ENCODE measurements at places on chromosomes 12 and 14. TPM values are rescaled to one million over a fixed set of nuclear protein-coding genes. Genes with fewer than 3 reads are reported as not detected.
A peak's percentile ranks its signal among the peaks of the same experiment; 100 is the strongest.

Gene CLEC4A
- 7.5 TPM for total RNA-seq

DNA sequence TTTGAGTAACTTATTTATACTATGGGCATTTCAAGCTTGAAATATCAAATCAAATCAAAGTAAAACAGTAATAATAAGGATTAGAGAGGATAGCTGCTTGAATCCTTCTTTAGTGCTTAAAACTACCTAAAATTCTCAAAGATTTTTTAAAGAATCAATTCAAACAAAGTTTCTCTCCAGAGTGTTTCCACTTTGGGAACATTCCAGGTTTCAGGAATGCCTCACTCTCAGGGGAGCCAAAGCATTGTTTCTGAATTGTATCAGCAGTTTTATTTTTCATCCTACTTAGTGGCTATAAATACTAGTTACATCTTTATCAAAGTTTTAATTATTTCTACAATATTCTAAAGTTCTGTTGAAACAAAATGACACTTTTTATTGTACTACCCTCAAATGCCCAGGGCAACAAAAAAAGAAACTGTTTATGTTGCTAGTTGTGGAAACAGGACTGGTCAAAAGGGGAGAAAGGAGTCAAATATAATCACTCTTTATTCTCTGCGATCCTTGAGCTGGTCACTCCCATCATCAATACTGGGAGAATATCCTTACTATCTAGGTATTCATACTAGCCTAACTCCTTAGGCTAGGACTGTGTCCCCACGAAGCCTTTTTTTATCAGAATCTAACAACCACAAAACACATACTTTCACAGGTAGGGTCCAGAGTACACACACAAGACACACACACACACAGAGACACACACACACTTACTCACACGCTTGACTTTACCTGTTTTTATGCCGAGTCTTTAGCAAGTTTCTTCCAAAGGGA lies 598 bp downstream of the RASSF9 start:
- H3K4me3 ChIP-seq: peak overlapping the region; percentile 66
- no peaks in the 10 kb centered on the region for H3K4me1 ChIP-seq
- peak overlapping the region; percentile 58 for H3K27ac ChIP-seq

GRCh38 chr12:1791104-1791841 lies 29.1 kb upstream of the LRTM2 start:
- H3K4me1 ChIP-seq: peaks cover 16% of the 10 kb centered on the region
- DNase-seq: peak; percentile 69
- H3K27me3 ChIP-seq: no peaks in the 10 kb centered on the region
- no peak overlapping the region for H3K4me3 ChIP-seq

GRCh38 chr12:22919883-22920282 lies 294.9 kb downstream of the ETNK1 start:
- H3K4me1 ChIP-seq: no peaks in the 10 kb centered on the region
- no peak for DNase-seq
- H3K4me3 ChIP-seq: no peak overlapping the region
- no peaks in the 10 kb centered on the region for H3K36me3 ChIP-seq
- no peak overlapping the region for H3K27ac ChIP-seq
- no peaks in the 10 kb centered on the region for H3K27me3 ChIP-seq

- no peak overlapping the region for H3K27ac ChIP-seq
- no peaks in the 10 kb centered on the region for H3K36me3 ChIP-seq
- H3K4me3 ChIP-seq: no peak overlapping the region
- no peak for DNase-seq
- no peaks in the 10 kb centered on the region for H3K4me1 ChIP-seq
- no peaks in the 10 kb centered on the region for H3K27me3 ChIP-seq
These were observed 71.4 kb upstream of the PRMT8 start for GRCh38 chr12:3419558-3419957.

- H3K4me1 ChIP-seq: peaks cover 16% of the 10 kb centered on the region
- H3K27ac ChIP-seq: no peak overlapping the region
- no peaks in the 10 kb centered on the region for H3K36me3 ChIP-seq
These were observed 7.8 kb upstream of the CALM1 start for GRCh38 chr14:90388982-90389381.

DNA sequence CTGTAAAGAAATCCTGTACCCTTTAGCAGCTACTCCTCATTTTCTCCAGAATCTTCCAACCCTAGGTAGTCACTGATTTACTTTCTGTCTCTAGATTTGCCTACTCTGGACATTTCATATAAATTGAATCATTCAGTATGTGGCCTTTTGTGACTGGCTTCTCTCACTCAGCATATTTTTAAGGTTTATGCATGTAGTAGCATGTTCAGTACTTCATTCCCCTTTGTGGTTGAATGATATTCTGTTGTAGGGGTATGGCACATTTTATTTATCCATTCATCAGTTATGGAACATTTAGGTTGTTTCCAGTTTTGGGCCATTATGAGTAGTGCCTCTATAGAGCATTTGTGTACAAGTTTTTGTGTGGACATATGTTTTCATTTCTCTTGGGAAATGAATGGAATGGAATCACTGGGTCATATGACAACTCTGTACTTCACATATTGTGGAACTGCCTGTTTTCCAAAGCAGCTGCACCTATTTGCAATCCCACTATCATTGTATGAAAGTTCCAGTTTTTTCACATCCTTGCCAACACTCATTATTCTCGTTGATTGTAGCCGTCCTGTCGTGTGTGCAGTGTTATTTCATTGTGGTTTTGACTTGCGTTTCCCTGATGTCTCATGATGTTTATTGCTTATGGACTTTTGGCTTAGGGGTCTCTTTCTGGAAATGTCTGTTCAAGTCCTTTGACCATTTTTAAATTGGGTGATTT lies 57.2 kb downstream of the ATF7IP start:
- H3K27ac ChIP-seq: no peak overlapping the region
- no peak for DNase-seq
- H3K27me3 ChIP-seq: no peaks in the 10 kb centered on the region
- H3K36me3 ChIP-seq: peaks cover 11% of the 10 kb centered on the region
- H3K4me3 ChIP-seq: no peak overlapping the region

DNA sequence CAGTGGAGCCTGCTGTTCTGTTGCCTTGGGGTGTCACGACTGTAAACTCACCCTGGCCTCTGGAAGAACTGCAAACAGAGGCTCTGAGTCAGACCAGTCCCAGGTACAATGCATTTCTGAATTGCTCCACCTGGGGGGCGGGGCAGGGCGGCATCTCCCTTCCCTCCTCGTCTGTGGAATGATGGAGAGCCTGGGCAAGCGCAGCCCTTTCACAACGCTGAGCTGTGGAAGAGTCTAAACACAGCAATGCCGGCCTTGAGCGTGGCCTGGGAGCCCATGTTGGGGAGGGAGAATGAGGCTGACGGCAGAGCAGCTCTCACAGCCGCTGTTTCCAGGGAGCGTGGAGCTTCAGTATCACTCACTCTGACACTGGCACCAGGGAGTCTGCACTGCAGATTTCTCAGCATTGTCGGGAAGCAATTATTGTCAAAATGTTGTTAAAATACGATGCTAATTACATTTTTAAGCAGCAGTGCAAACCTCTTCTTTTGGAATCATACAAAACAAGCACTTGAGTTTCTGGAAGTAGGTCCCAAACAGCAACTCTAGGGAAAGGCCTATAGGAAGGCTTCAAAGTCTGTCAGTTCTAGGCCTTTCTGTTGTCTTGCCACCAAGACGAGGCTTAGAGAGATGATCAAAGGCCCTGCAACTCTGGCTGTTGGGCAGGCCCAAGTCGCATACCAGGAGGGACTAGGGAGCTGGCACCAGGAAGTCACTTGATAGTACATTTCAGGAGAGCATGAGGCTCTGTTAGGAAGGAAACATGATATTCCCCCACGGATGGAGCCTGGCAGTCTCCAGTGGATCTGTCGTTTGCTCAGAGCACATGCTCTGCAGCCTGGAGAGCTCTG lies 244.0 kb upstream of the FKBP4 start:
- DNase-seq: no peak
- H3K4me3 ChIP-seq: no peak overlapping the region
- no peaks in the 10 kb centered on the region for H3K27me3 ChIP-seq
- peak overlapping the region; percentile 34 for H3K27ac ChIP-seq
- H3K36me3 ChIP-seq: peaks cover 19% of the 10 kb centered on the region

GRCh38 chr14:68439676-68440075 lies 353.2 kb downstream of the ZFP36L1 start:
- no peaks in the 10 kb centered on the region for H3K4me1 ChIP-seq
- H3K27me3 ChIP-seq: no peaks in the 10 kb centered on the region
- no peak overlapping the region for H3K4me3 ChIP-seq
- no peak overlapping the region for H3K27ac ChIP-seq

GRCh38 chr14:78329371-78329770 lies 159.2 kb downstream of the NRXN3 start:
- no peaks in the 10 kb centered on the region for H3K36me3 ChIP-seq
- DNase-seq: no peak
- H3K27ac ChIP-seq: no peak overlapping the region
- H3K27me3 ChIP-seq: peaks cover 6% of the 10 kb centered on the region

- no peaks in the 10 kb centered on the region for H3K4me1 ChIP-seq
- no peaks in the 10 kb centered on the region for H3K36me3 ChIP-seq
- no peaks in the 10 kb centered on the region for H3K27me3 ChIP-seq
- peak overlapping the region; percentile 70 for H3K27ac ChIP-seq
These were observed 25.4 kb downstream of the HSPB8 start for GRCh38 chr12:119204131-119204530.

Gene METTL1
- 6.7 TPM for total RNA-seq

Gene ANKRD33
- total RNA-seq: not detected

DNA sequence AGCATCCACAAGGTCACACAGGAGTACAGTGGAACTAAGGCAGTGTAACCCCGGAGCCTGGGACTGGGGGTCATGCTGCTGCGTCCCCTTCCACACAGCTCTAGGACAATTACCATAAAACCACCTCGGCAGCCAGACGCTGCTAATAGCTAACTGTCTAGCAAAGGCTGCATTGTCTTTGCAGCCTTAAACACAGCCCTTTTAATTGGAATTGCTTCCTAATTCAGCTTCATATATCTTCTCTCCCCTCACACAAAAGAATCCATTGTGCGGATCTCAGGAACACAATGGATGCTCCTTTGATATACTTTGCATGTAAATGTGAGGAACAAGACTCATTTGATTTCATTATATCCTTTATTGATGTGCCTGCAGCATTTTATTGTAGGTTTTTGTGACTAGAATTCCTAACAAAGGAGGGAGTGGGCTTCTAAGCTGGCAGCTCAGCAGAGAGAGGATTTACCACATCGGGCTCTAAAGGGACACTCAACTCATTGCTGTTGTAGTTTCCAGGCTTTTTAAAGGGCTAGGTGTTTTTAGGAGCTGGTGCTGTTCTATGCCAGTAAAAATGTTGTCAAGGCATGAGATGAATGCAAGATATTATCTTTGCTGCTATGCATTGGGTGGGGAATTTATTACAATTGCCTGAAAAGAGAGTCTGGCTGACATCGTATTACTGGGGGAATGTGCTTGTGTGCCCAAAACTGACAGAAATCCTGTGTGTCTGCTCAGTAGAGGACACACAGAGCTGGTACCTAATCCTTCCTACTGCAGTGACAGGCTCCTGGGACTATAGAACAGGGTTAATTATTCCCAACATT lies 30.4 kb upstream of the DACT1 start:
- H3K27me3 ChIP-seq: no peaks in the 10 kb centered on the region
- no peak overlapping the region for H3K27ac ChIP-seq
- H3K4me1 ChIP-seq: no peaks in the 10 kb centered on the region
- H3K4me3 ChIP-seq: no peak overlapping the region
- DNase-seq: no peak

Gene P3H3
- 23.7 TPM for total RNA-seq

Gene DPF3
- total RNA-seq: 37.0 TPM

- H3K36me3 ChIP-seq: no peaks in the 10 kb centered on the region
- H3K4me1 ChIP-seq: peaks cover 50% of the 10 kb centered on the region
- no peak for DNase-seq
These were observed 146.1 kb downstream of the CHST11 start for GRCh38 chr12:104602896-104603295.

DNA sequence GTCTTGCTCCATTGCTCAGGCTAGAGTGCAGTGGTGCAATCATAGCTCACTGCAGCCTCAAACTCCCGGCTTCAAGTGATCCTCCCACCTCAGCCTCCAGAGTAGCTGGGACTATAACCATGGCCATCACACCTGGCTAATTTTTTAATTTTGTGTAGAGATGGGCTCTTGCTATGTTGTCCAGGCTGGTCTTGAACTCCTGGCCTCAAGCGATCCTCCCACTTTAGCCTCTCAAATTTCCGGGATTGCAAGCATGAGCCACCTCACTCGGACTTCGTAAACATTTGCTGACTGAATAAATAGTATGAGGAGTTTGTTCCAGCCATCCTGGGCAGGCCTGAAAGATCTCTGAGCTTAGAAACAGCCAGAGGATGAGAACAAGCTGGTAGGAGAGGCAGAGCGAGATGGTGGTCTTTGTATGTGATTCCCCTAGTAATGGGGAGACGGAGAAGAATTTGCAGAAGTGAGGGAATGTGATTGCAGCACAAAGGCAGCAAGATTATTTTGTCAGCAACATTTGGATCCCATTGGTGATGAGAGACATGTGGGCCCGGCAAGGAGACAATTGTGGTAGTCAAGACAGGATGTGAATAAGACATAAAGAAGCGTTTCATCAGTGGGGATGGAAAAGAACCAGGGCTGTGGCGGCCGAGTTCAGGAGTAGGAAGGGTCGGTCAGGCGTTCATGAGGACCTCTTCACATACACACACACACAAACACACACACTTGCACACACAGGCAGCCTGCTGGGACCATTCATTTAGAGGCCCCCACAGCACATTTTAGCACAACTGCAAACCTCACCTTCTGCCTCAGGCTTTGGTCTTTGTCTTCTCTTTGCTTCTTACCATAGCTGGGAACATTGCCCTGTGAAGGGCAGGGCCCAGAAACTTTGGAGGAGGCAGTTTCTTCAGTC lies 155.5 kb downstream of the ZFP36L1 start:
- H3K4me3 ChIP-seq: no peak overlapping the region
- H3K4me1 ChIP-seq: peaks cover 42% of the 10 kb centered on the region
- no peaks in the 10 kb centered on the region for H3K36me3 ChIP-seq

DNA sequence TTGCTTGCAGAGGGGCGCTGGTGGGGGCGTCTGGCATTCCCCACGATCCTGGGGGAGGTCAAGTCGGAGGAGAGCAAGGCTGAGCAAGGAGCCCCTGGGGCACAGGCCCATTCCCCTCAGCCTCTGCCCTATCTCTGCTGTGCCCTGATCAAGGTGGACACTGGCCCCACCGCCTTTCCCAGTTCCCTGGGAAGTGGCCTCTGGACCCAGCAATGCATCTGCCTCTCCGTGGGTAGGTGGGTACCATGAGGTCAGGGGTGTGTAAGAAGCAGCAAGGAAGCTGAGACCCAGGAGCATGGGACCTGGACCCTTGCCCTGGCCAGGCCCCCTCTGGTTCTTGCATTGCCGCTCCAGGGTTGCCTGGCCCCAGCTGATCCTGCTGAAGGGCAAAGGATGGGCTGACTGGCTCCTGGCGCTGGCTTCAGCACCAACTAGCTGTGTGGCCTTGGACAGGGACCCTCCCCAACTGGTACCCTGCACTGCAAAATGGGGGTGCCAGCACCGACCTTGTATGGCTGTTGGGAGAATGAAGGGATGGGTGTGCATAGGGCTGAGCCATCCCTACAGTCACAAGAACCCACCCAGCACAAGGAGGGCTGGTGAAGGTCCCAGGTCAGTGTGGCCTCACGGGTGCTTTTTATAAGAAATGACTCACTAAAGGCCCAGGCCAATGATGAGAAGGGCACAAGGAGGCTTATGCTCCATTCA lies 19.6 kb downstream of the SLC25A29 start:
- no peak for DNase-seq
- H3K27me3 ChIP-seq: no peaks in the 10 kb centered on the region
- no peak overlapping the region for H3K27ac ChIP-seq

- DNase-seq: no peak
- H3K27ac ChIP-seq: no peak overlapping the region
- H3K4me1 ChIP-seq: peaks cover 3% of the 10 kb centered on the region
- H3K36me3 ChIP-seq: no peaks in the 10 kb centered on the region
- H3K4me3 ChIP-seq: no peak overlapping the region
- no peaks in the 10 kb centered on the region for H3K27me3 ChIP-seq
These were observed 241.6 kb upstream of the NPAS3 start for GRCh38 chr14:32697114-32697513.

- no peaks in the 10 kb centered on the region for H3K4me1 ChIP-seq
- no peaks in the 10 kb centered on the region for H3K27me3 ChIP-seq
- peak; percentile 77 for DNase-seq
- H3K36me3 ChIP-seq: no peaks in the 10 kb centered on the region
These were observed 50.8 kb upstream of the ZFP36L1 start for GRCh38 chr14:68843471-68844209.
